ENCODE measurements at places on chromosomes 6 and 20.

- DNase-seq = no peak
These were observed 97.8 kb upstream of the JAG1 start for GRCh38 chr20:10771435-10772140.

- DNase-seq = no peak
These were observed 9.7 kb downstream of the MDC1 start for GRCh38 chr6:30707281-30707850.

DNA sequence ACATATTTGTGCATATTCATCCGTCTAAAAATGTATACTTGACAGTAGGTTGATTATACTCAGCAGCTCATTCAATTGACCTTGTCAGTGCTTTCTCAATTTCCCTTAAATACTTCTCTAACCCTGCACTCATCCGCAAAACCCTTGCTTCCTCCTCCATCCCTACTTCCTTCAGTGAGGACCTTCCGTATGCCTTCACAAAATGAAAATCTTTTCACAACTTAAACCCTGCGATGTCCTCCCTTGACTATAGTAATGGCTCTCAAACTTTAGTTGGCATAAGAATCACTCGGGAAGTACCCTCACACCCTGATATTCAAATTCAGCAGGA lies 5.2 kb downstream of the MBOAT1 start:
- DNase-seq = no peak

DNA sequence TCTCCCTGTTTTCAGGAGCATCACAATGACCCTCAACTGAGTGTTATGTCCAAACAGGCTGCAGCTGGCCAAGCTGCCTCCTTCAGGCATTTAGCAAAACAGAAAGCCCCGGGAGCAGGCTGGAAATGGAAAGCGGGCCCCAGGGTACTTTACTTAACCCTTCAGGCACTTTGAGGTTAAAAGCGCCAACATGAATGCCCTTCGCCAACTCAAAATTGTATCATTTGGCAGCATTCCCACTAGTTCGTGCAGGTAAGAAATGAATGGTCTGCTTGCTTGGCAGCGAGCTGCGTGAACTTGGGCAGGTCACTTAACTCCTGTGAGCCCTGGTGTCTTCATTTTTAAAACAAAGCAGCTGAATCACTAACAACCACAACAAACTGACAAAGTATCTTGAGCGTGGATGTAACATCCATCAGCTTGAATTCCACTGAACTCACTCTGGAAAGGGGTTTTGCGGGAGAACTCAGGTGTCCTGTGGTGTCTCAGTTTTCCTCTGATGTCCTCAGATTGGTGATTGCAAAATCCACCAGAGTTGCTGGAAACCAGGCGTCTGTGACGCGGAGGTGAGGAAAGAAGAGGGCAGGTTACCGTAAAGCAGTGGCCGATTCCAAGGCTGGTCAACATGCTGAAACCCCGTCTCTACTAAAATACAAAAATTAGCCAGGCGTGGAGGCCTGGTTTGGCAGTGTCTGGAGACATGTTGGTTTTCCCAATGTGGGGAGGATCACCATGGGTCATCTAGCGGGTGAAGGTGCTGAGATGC lies 118.8 kb upstream of the ZNF217 start:
- no peak for DNase-seq

GRCh38 chr6:13709689-13710551 lies 1.7 kb downstream of the RANBP9 start:
- DNase-seq = no peak

GRCh38 chr6:128129679-128130078 lies 228.8 kb upstream of the THEMIS start:
- no peak for DNase-seq

DNA sequence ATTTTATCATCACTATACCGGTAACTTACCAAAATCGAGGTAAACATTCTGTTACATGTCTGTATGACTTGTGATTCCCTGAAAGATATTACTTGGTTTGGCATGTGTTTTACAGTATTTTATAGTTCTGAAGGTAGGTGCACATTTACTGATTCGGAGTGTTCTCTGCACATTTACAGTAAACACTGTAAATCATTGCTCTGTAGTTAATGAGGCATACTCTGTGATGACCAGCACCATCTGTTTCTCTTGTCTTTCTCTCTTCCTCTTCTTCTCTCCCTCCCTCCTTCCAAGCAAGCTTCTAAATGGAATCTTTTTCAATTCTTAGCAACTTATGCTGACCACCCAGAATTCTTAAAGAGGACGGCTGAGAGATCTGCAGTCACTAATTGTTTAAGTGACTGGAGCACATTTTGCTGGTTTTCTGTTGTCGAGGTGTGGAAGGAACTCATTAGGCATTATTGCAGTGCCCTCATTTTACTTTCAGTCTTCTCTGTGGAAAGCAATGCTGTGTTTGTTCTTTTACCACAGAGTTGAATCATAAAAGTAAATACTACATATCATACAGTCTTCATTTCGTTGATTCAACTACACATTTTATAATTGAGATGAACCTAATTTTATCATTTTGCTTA lies 126.5 kb downstream of the UTRN start:
- no peak for DNase-seq

GRCh38 chr6:89069536-89070163 lies 10.9 kb upstream of the PNRC1 start:
- DNase-seq = no peak

GRCh38 chr6:154239392-154239791 lies 117.2 kb downstream of the IPCEF1 start:
- DNase-seq = no peak

DNA sequence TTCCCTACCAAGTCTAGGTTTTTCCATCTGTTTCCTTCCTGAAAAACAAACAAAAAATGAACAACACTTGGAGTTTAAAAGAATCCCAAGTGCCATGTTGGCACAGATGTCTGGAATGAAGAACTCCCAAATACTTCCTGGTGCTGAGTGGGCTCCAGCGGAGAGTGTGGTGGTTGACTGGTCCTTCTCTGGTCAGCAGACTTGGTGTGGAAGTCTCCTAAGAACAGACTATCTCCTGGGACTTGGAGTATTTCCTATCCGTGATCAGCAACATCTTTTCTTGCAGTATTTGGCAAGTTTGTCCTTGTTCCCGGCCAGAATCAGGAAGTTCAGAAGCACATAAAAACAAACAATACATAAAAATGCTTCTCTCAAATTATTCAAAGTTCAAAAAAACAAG lies 154.1 kb downstream of the MTFR2 start:
- no peak for DNase-seq

GRCh38 chr6:34957231-34957783 lies 68.3 kb downstream of the ANKS1A start:
- DNase-seq = no peak

All from stimulated activated naive B cell treated with anti-CD40 and anti-IgM and Interleukin-4, amounts not matched to agents 10 μg/mL and 1 μg/mL and 100 μg/mL, for 72 hours (primary cell).